ENCODE measurements at places on chromosomes 3 and 15. TPM values are rescaled to one million over a fixed set of nuclear protein-coding genes. Genes with fewer than 3 reads are reported as not detected.

- peaks cover 29% of the 10 kb centered on the region for H3K36me3 ChIP-seq
- DNase-seq: no peak
- peaks cover 17% of the 10 kb centered on the region for H3K4me1 ChIP-seq
- H3K27me3 ChIP-seq: no peaks in the 10 kb centered on the region
- H3K4me3 ChIP-seq: no peak overlapping the region
- peak overlapping the region; percentile 9 for H3K27ac ChIP-seq
Measured at GRCh38 chr3:143036557-143036956, 35.2 kb downstream of the U2SURP start.

- DNase-seq: no peak
- no peak overlapping the region for H3K27ac ChIP-seq
- no peak overlapping the region for H3K4me3 ChIP-seq
- no peaks in the 10 kb centered on the region for H3K36me3 ChIP-seq
- no peaks in the 10 kb centered on the region for H3K4me1 ChIP-seq
Measured at GRCh38 chr15:84833447-84834228, 16.5 kb downstream of the ALPK3 start.

GRCh38 chr3:162641317-162641716 lies 1144.7 kb downstream of the OTOL1 start:
- DNase-seq: no peak
- no peak overlapping the region for H3K4me3 ChIP-seq
- H3K4me1 ChIP-seq: no peaks in the 10 kb centered on the region
- no peaks in the 10 kb centered on the region for H3K36me3 ChIP-seq
- no peak overlapping the region for H3K27ac ChIP-seq

A4GNT gene
- total RNA-seq: not detected

DNA sequence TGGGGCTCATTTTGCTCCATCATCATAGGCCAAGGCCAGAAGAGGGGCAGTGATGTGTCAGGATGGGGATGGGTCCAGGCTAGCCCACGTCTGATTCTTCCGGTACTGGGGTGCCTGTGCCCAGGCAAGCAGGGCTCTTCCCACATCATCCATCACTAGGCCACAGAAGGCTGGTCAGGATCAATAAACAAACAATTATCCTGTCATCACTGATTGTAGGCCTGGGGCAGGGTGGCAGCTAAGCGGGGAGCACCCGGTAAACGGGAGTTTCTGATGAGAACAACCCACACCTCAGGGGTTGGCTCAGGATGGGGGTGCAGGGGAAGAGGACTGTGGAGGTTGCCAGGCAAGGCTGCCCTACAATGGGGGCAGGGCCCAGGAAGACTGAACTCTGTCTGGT lies 18.1 kb upstream of the CACNA2D2 start:
- H3K4me3 ChIP-seq: no peak overlapping the region
- no peak overlapping the region for H3K27ac ChIP-seq
- H3K27me3 ChIP-seq: no peaks in the 10 kb centered on the region
- no peak for DNase-seq
